Breast epithelium (tissue), 4 donors: ENCODE measurements at places on chromosomes 4 and X. TPM values are rescaled to one million over a fixed set of nuclear protein-coding genes. Genes with fewer than 3 reads are reported as not detected.

DNA sequence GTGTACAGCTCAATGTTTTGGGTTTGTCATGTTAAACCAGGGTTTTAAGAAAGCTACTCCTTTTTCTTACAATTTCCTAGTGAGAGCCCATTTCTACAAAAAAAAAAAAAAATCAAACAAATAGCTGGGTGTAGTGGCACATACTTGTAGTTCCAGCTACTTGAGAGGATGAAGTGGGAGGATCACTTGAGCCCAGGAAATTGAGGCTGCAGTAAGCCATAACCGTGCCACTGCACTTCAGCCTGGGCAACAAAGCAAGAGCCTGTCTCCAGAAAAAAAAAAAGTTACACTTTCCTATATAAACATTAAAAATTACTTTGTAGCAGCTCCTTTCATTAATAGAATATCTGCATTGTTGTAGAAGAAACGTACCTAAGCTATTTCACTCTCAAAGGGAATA, 166.7 kb downstream of the HS6ST2 start:
- no peak for DNase-seq

DNA sequence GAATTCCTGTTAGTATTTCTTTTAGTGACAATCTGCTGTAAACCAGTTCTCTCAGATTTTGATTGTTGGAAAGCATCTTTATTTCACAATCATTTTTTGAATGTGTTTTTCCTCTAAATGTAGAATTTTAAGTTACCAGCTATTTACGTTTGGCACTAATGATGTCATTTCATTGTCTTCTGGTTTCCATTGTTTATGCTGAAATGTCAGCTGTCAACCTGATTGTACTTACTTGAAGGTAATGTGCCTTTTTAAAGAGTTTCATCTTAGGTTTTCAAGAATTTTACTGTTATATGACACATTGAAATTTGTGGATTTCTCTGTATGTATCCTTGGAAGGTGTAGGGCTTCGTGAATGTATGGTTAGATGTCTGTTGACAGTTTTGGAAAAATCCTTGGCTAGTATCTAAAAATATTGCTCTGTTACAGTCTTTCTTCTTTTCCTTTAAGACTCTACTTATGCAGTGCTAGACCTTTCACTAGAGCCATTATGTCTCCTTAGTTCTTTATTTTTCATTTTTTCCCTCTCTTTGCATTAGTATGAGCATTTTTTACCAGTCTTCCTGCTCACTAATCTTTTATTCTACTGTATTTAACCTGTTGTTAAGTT, 30.4 kb downstream of the SMAD1 start:
- no peak for DNase-seq

DNA sequence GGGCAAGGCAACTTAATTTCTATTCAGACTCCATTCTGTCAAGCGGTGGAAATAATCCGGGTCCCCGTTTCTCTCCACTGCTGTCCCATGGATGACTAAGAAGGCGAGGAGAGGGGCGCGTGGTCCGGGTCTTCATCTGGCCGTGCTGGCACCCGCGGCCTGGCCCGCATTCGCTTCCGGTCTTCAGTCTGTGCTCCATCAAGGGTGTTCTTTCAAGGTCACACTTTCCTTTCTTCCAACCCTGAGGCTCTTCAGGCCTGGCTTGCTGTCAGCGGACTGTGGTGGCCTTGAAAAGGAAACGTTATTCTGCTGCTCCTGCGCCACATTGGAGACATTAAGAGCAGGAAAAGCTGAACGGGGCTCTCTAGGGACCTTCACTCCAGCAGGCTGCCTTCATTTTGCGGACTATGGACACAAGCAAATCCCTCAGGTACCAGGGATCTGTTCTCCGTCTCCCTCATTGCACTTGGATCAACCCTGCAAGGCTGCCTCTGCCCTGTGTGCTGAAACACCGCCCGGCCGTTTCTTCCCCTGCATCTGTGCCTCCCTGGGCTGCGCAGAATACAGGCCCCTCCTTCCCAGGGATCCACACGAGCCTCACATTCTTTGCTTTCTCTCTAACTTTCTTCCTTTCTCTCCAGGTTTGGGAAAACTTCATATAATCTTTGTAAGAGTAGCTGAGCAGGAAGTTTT, 5.7 kb upstream of the SLC25A4 start:
- no peak for DNase-seq

GRCh38 chr4:15898902-15899301, 39.6 kb downstream of the FGFBP1 start:
- no peak for DNase-seq

GRCh38 chr4:2413821-2414610, 4.4 kb downstream of the ZFYVE28 start:
- DNase-seq, result no peak

DNA sequence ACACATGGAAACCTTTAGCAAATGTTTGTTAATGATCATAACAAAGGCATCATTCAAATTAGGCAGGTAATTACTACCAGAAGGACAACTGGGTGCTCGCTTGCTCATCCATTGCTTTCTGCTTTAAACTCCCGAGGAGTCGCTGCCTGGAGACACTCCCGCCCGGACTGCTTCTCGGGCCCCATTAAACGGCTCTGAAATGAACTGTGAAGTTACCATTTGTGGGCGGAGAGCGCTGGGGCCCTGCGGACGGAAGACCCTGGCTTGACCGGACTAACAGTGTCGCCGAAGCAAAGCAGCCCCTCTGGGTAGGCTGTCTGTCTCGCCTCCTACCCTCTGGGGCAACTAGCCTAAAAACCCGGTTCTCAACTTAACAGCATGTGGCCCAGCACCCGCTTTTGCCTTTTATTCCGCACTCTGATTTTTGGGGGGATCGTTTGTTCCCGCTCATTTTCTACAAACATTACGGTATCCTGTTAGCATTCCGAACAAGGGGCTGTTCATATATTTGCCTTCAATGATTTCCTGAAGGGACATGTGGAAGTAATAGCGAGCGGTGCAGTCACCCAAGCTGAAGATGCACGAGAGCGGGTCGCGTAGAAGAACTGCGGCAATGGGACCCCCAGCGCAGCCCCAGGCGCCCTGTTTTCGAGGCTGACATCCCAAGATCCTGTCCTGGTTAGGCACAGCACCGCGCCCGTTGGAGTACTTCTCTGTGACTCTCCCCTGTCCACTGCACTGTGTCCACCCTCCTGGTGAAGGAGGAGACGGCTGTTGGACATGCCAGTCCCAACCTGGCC, 1.6 kb upstream of the PDGFRA start:
- DNase-seq, result no peak

DNA sequence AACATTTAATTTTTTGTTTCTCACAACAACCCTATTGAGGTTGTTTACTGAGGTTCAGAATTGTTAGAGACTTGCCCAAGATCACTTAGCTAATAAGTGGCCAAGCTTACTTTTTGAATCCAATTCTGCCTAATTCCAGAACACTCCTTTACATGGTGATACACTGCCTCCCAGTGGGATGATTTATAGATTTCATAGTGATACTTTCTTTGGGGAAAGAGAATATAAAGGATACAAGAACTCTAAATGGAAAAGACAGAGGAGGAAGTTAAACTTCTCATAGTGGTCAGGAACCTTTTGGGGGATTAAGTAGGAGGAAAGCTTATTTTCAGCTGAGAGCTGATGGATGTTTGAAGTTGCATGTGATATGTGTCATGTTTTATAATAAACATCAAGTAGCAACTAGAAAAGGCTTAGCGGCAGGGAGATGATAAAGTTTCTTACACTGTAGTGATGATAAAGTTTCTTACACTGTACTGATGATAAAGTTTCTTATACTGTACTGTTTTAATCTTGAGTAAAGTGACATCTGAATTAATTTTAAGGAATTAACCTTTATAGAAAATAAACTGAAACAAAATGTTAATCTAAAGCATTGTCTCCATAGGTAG, 15.3 kb downstream of the STAG2 start:
- no peak for DNase-seq

GRCh38 chr4:25863347-25863784, 578 bp upstream of the SEL1L3 start:
- no peak for DNase-seq

DNA sequence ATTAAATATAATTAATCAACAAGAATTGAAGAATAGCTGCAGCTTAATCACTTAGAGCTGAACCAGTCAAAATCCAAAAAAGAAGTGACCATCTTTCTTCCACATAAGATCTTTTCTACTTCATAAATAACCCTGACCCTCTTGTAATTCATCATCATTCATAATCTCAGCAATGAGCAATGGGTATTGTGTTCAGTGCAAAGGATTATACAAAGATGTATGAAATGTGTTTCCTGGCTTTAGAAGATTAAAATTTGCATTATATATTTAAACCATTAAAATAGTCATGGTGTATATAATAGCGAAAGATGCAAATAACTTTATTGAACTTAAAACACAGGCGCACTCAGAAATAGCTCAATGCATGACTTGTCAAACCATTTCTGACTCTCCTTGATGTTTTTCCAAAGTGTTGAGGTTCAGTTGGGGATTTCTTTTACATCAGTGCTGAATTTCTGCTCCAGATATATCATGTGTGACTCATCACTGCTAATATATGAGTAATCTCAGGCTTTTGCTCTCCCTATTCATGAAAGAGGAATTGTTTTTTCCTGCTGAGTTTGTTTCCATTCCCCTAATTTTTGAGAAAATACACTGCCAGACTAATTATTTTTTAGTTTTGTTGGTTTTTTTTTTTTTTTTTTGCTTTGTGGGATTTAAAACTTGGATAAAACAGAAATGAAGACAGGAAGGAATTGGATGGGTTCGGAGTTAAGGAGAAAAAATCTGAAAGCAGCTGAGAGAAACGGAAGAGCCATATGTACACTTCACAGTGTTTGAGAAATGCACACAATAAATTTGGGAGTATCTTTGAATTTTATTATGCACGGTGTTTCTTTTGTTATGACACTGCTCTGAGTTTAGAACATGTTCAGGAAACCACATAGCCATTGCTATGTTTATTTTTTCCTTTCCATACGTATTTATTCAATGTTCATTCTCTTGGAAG, 290.1 kb upstream of the PCDH7 start:
- DNase-seq, result no peak

GRCh38 chr4:84957514-84958420, 8.7 kb downstream of the WDFY3 start:
- DNase-seq, result no peak

DNA sequence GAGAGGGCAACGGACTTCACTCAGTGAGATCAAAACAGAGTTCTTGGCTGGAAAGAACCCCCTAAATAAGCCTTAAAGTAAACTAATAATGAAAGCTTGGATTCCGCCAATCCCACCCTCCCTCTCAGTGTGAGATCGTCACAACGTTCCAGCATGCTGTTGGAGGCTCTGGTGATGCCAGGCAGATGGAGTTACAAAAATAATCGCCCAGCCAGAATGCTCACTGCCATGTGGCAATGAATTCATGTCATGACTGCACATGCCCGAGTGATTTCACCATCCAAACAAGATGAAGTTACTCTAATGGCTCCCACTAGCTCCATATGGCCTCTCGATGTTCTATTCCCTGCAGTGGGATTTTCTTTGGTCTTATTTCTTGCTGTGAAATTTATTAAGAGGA, 248.0 kb downstream of the SPATA18 start:
- no peak for DNase-seq

GRCh38 chrX:133640161-133641015, 225.1 kb upstream of the GPC4 start:
- no peak for DNase-seq

- DNase-seq, result no peak
Observed at GRCh38 chr4:24477919-24478318, 106.4 kb downstream of the DHX15 start.

GRCh38 chr4:52664479-52664878, 5.4 kb upstream of the USP46 start:
- DNase-seq, result no peak

DNA sequence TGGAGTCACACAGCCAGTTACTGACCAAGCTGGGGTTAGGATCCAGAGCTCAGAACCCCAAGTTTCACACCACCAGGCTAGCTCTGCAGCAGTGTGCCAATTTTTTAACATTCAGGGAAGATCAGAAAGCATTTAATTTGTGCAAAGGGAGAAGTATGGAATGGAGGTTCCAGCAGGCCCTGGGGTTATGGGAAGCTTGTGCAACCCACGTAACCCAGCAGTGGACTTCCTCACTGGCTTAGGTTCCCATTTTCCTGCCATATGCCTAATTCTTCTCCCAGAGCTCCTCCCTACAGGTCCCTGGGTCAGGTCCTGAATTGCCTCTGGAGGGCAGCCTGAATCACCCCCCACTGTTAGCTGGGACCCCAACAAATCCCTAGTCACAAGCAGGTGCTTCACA, 14.0 kb downstream of the APLN start:
- no peak for DNase-seq

- DNase-seq, result peak; percentile 59
Observed at GRCh38 chr4:48963042-48963679, 22.9 kb upstream of the CWH43 start.

- no peak for DNase-seq
Observed at GRCh38 chr4:89509708-89510281, 202.2 kb upstream of the GPRIN3 start.

- no peak for DNase-seq
Observed at GRCh38 chrX:68090266-68090665, 343.0 kb downstream of the OPHN1 start.

DNA sequence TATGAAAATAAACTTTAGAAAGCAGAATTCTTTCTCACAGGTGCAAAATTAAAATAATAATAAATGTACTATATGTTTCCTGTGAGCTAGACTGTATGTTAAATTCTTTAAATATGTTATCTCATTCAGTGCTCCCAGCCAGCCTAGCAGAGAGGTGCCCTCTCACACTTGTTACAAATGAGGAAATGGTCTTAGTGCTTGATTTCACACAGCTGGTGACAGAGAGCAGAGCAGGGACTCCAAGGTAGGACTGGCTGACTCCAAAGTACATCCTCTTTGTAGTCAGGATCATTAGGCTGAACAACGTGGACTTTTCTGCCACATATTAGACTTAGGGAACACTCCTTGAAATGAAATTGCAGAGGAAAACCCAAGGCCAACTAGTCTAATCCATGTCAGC, 72.0 kb upstream of the HHIP start:
- DNase-seq, result no peak

DNA sequence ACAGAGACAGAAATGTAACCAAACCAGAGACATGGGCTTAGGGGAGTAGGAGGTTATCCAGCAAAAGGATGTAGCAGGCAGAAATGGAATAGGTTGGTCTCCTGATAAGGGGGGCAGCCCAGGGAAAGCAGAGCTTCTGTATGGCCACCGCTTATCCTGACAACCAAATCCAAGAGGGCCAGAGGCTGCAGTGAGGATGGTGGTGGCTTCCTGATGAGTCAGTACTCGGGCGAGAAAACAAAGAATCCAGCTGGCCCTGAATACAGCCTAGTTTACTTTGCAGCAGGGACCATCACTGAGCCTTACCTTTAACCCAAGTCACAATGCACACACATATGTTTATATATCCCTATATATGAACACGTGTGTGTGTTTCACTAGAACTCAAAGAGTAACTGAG, 129.7 kb upstream of the FTHL17 start:
- no peak for DNase-seq

The TMPRSS11F gene
- not detected for total RNA-seq

The HMX1 gene
- not detected for total RNA-seq

The PF4V1 gene
- total RNA-seq, result not detected

The NHSL2 gene
- total RNA-seq, result 5.8 TPM

The SHROOM3 gene
- total RNA-seq, result 145 TPM

The CHM gene
- total RNA-seq, result 37.2 TPM

The BMX gene
- 4.2 TPM for total RNA-seq

The ERAS gene
- total RNA-seq, result not detected
